ENCODE measurements at places on chromosomes 16 and 17. TPM values are rescaled to one million over a fixed set of nuclear protein-coding genes. Genes with fewer than 3 reads are reported as not detected.

GRCh38 chr17:37848690-37849616, 75.3 kb upstream of the TBC1D3K start:
- peak; percentile 34 for DNase-seq

GRCh38 chr16:89168381-89169189, 3.0 kb upstream of the CDH15 start:
- DNase-seq, result no peak

DNA sequence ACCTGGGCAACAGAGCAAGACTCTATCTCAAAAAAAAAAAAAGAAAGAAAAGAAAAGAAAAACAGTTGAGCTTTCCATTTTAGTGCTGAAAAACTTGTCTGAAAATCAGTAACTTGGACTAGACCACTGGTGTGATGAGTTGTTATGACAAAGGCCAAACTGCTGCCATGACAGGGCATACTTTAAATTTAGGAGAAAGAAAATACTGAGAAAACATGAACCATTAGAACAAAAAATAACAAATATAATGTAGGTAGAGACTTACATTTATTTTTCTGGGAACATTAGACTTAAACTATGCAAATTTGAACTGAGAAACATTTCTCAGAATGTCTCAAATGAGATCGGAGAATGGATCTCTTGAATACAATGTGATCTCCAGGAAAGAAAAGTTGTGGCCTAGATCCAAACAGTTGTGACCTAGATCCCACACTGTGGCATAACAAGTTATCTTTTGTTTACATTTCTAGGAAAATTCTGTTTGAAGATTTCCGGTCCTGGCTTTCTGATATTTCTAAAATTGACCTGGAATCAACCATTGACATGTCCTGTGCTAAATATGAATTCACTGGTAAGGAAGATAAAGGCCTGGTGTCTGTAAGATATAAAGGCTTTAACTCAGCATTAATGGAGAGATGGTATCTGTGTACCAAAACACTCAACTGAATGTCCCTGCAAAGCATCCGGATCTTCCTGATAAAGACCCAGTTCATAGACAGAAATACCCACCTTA, 10.9 kb downstream of the OGFOD1 start:
- no peak for DNase-seq

DNA sequence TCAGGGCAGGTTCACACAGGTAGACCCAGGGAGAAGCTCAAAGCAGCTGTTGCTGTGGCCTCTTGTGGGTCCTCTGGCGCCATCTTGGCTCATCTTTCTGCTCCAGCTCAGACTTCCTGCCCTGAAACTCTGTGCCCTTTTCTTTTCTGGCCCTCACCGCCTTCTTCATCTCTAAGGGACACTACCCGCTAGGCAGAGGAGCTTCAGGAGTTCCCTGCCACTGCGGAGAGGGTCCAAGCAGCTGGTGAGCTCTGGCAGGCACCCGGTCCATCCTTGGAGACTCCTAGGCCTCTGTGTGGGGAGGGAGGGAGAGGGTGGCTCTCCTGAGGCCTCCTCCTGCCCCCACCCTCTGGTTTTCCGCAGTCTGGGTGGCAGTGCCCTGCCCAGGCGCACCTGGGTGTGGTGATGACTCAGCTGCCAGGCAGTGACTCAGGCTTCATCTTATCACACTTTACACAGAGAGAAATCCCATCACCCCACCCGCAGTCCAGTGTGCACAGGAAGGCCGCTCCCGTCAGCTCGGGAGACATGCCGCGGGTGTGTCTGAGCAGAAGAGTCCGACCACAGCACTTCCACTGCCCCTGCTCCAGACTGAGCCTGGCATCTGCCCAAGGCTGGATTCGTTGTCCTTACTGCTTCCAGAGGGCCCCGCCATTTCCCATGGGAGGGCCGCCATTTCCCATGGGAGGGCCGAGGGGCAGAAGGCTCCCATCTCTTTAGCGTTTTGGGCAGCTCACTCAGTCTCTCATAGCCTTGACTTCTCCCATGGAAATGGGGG, 7.3 kb downstream of the NT5C start:
- peak; percentile 87 for DNase-seq

- no peak for DNase-seq
These were observed 2.7 kb upstream of the BHLHA9 start for GRCh38 chr17:1267471-1267943.

IGSF6 gene
- total RNA-seq, result not detected

DNA sequence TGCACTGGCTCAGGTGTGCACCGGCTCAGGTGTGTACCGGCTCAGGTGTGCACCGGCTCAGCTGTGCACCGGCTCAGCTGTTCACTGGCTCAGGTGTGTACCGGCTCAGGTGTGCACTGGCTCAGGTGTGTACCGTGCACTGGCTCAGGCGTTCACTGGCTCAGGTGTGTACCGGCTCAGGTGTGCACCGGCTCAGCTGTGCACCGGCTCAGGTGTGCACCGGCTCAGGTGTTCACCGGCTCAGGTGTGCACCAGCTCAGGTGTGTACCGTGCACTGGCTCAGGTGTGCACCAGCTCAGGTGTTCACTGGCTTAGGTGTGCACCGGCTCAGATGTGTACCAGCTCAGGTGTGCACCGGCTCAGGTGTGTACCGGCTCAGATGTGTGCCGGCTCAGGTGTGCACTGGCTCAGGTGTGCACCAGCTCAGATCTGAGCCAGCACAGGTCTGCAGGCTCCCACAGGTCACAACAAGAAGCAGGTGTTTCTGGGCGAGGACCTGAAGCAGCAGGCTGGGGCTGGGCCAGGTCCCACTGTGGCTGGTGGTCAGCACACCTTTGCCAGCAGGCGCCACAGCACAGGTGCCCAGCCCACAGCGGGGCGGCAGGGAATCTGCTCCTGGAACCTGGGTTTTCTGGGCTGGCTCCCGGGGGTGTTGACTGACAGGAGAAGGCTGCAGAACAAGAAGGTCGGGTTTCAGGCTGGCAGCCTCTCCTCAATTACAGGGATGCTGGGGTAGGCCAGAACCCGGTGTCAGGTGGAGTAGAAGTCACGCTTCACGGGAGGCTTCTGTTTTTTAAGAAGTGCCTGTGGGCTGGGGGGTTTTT, 17.2 kb downstream of the METRNL start:
- DNase-seq, result no peak

DNA sequence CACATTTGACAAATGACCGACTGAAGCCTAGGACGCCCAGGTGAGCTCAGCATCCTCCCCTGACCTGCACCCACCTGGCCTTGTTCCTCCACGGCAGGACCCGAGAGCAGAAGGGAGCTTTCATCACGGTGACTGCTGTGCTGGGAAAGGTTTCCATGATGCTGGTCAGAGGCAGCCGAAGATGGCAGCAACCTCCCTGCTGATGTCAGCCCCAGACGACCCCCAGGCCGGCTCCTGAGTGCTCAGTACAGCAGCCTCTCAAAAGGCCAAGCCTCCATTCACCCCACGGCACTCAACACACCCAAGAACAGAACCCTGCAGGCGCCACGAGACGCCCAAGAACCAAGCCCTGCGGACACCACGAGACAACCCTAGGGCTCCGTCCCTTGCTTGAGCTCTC, 119.8 kb downstream of the ANKRD11 start:
- no peak for DNase-seq

GRCh38 chr16:2238838-2239675, 2.8 kb downstream of the DNASE1L2 start:
- no peak for DNase-seq

IL17C gene
- not detected for total RNA-seq

- no peak for DNase-seq
These were observed 55.3 kb downstream of the RBFOX3 start for GRCh38 chr17:79555543-79555942.

- DNase-seq, result peak; percentile 38
These were observed 26.2 kb downstream of the CCR7 start for GRCh38 chr17:40538936-40539705.

- DNase-seq, result no peak
These were observed 8.6 kb upstream of the DDX52 start for GRCh38 chr17:37651849-37652248.

DNA sequence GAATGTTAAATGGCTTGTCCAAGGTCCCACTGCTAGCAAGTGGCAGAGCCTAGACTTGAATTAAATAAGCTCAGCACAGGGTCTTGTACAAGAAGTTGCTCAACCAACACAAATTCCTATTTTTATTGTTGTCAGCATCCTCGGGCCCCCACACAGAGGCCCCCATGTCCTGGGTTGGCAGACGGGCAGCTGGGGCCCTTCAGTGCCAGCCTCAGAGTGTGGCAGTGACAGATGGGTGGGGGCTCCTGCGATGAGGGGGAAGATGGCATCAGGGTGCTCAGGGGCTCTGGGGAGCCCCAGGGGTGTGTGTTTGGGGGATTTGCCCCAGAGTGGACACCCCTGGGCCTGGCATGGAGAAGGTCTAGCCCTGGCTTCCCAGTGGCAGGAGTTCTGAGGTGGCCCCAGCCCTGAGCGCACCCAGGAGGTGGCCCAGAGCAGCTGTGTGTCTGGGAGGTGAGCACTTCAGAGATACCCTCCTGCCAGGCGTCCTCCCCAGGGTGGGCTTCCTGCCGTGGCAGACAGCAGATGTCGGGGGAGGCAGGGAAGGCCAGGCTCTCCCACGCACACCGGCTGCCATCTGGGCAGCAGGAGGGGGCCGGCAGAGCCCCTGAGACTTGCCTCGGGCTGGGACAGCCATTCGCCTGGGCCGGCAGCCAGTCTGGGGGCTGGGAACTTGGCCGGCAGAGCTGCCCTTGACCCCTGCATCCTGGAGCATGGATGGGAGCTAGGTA, 150.8 kb downstream of the C16orf78 start:
- no peak for DNase-seq

DNA sequence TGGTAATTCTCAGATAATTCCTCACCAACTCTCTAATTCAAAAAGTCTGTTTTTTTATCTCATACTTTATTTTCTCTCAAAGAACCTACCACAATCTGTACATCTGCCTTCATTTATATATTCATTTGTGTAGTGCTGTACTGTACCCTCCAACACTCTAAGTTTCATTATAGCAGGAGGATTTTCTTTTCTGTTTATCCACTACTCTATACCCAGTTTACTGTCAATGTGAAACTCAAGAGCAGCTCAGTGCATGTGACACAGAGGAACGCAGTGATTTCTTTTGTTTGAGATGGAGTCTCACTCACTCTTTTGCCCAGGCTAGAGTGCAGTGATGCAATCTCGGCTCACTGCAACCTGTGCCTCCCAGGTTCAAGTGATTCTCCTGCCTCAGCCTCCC, 117.8 kb downstream of the ADAMTS18 start:
- DNase-seq, result no peak

GRCh38 chr17:59141860-59142259, 13.1 kb downstream of the SKA2 start:
- no peak for DNase-seq

SCNN1B gene
- not detected for total RNA-seq

OSBPL7 gene
- 26.7 TPM for total RNA-seq

GRCh38 chr16:75188832-75189477, 18.0 kb downstream of the CTRB2 start:
- DNase-seq, result no peak

- DNase-seq, result peak; percentile 52
These were observed 148.0 kb upstream of the TNRC6C start for GRCh38 chr17:77810536-77810935.

GRCh38 chr17:78761789-78762406, 20.2 kb downstream of the CYTH1 start:
- DNase-seq, result peak; percentile 65

DNA sequence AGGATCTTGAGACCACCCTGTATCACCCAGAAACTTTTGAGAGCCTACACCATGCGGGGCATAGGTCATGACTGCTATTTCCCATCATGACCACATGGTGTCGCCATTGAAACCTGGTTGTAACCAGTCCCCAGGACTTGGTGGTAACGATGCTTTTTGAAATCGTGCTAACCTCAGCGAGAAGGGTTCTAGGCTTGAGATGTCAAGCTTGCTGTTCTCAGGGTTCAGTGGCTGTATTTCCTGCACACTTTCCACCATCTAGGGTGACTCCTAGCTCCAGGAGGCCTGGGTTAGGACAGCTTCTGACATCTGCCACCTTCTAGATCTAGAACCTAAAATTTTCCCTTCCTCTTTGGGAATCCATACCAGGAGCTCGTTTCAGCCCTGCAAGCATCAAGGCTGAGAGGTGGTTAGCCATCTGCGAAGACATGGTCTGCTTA, 13.0 kb upstream of the SPNS3 start:
- peak; percentile 70 for DNase-seq

DNA sequence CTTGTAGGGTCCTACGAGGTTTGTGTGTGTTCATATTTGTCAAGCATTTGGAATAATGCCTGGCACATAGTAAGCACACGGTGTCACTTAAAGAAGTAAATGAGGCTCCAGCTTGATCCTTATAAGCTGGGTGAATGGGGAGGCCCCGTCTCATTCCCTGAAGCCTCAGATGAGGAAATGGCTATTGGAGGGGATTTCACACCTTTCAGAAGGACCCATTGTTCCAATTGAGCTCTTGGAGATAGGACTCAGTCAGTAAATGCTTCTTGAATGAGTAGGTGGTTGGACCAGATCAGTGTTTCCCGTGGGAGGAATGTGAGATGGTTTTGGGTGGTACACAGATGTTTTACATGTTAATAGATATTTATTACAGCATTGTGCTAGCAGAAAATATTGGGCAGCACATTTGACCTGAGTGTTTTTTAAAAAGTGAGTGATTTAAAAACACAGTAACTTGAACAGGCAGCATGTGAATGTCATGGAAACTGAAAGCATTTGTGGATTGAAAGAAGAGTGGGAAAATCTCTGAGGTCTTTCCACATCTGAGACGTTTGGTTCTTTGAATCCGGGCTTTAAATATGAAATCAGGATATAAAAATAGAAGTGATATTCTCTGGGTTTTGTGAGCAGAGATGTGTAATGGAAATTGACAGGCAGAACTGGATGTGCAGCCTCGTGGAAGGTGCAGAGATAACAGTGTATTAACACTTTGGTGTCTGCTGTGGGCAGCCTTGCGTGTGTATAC, 36.4 kb upstream of the ARHGAP17 start:
- DNase-seq, result peak; percentile 31

CA10 gene
- not detected for total RNA-seq

- DNase-seq, result no peak
These were observed 8.3 kb downstream of the TAT start for GRCh38 chr16:71568551-71568950.

- peak; percentile 88 for DNase-seq
These were observed 147.4 kb upstream of the TBX2 start for GRCh38 chr17:61251939-61252865.

RNF151 gene
- total RNA-seq, result not detected

SRRM2 gene
- total RNA-seq, result 483 TPM

DNA sequence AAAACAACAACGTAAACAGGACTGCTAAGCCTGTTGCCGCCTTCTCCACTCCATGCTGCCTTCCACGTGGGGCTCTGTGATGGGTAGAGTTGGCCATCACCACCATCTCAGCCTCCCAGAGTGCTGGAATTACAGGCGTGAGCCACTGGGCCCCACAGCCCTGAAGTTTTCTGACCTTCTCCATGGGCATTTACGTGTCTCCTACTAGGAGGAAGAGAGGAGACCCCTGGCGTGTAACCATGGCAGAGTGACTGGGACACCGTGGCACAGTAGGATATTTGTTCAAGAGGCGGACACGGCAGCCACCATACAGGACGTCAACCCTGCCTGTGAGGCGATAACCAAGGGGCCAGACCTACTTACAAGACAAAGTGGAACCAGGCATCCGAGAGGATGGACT, 31.1 kb downstream of the TRPV3 start:
- no peak for DNase-seq

Measured in endothelial cell of umbilical vein (primary cell).